RPMI7951 (cell line): ENCODE measurements at places on chromosomes 7 and 10.

GRCh38 chr7:41567731-41568114, 135.2 kb downstream of the INHBA start:
- DNase-seq, result peak; percentile 80

- no peak for DNase-seq
Observed at GRCh38 chr7:158047391-158048059, 540.1 kb downstream of the PTPRN2 start.

GRCh38 chr7:131219312-131220041, 108.2 kb upstream of the MKLN1 start:
- DNase-seq, result no peak

GRCh38 chr7:142248166-142249160, 9.4 kb downstream of the PRSS58 start:
- DNase-seq, result no peak

- DNase-seq, result no peak
Observed at GRCh38 chr10:95337423-95338160, 46.8 kb upstream of the PDLIM1 start.

- no peak for DNase-seq
Observed at GRCh38 chr7:109462171-109462570, 892.5 kb downstream of the DNAJB9 start.

DNA sequence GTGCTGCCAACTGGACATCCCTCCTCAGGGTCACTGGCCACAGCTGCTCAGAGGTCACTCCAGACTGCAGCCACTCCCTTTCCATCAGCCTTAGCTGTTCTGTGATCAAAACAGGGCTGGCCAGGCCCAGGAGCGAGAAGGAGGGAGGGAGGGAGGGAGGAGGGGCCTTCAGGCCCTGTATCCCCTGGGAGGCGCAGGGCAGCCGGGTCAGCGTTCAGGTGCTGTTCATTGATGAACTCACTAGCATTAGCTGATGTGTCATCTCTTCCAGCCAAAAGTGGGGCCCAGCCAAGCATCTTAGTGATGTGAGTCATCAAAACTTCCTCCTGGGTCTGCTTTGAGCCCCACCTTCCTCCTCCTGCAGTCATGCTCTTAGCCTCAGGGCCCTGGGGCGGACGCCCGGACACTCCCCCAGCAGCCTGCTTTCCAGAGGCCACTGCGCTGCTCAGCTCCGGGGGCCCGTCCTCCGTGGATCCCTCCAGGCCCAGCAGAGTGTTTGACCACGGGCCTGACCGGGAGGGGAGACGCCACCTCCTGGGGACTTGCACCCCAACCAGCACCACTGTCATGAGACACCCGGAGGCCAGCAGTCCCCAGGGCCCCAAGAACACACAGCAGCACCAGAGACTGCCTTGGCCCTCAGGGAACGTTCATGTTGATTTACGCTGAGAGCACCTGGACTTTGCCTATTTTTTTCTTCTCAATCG, 149.2 kb downstream of the PRKAG2 start:
- DNase-seq, result peak; percentile 99

DNA sequence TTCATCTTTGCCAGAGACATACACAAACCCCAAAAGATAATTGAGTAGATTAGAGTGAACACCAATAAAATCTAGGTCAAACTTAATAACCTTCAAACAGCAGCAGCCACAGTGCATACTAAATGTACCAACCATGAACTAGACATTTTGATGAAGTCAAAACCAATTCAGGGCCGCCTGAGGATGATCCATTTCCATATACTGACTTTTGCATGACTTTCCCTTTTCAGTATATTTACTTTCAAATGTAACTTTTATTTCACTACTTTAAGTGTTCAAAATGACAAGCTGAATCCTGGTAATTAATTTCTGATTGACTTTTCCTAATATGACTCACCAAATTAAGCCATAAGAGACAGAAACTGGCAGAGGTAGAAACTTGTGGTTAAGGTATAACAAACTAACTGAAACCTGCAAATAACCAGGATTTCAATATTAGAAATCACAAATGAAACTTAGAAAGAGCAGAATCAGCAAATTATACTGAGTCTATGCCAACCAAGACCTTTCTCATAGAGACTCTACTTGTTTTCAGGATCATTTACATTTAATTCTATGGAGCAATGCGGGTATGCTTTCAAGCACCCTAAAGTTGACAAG, 171.9 kb upstream of the LRRN3 start:
- no peak for DNase-seq

- DNase-seq, result no peak
Observed at GRCh38 chr10:71550628-71551027, 153.9 kb downstream of the CDH23 start.

DNA sequence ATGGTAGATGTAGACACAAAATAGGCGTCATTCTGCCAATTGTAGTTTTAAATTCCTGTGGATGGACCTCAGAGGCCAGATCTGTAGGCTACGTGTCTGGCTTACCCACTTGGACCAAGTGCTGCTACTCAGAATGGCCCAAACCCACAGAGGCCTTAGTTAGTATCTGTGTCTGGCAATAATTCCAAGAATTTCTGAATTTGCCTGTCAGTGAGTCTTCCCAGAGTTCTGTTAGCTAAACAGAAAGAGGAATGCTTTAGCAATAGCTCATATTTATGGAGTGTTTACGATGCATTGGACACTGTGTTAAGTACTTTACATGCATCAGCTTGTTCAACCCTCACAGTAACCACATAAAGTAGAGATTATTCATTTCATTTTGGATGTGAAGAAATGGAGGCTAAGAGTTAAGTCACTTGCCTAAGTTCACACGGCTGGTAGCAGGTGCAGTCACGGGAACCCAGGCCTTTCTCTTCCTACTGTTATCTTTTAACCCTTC, 231.8 kb downstream of the PTEN start:
- no peak for DNase-seq

- DNase-seq, result no peak
Observed at GRCh38 chr7:113292105-113292504, 173.8 kb upstream of the SMIM30 start.

DNA sequence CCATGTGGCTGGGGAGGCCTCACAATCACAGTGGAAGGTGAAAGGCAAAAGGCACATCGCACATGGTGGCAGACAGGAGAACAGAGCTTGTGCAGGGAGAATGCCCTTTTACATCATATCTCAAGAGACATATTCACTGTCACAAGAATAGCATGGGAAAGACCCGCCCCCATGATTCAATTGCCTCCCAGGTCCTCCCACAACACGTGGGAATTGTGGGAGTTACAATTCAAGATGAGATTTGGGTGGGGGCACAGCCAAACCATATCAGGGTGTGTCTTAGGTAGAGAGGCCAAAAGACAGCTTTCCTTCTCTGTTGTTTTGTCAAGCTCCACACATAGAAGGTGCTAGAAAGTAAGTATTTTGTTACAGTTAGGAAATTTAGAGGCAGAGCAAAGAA, 20.8 kb upstream of the SLC26A5 start:
- DNase-seq, result no peak

GRCh38 chr7:41544241-41544640, 158.6 kb downstream of the INHBA start:
- peak; percentile 76 for DNase-seq

DNA sequence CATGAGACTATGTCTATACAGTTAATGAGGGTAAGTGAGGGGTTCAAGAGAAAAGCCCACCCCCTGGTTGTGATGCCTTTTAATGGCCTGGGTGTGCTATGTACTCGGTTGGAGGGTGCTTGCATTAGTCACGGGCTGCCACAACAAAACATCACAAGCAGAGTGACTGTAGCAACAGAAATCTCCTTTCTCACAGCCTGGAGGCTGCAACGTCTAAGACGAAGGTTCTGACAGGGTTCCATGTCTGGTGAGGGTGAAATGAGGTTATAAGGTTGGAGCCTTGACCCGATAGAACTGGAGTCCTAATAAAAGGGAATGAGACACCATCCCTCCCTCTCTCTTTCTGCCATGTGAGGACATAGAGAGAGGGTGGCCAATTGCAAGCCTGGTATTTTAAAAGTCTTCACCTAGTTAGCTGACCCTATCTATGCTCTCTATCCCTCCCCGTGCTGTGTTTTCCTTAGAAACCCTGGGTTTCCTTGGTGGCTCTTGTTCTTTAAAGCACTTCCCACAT, 126.0 kb upstream of the GDF10 start:
- DNase-seq, result no peak

GRCh38 chr10:100520811-100521210, 1.1 kb upstream of the SEC31B start:
- DNase-seq, result no peak

GRCh38 chr10:22022257-22023032, 18.9 kb upstream of the DNAJC1 start:
- peak; percentile 31 for DNase-seq

GRCh38 chr10:105262666-105263065, 621.6 kb downstream of the SORCS3 start:
- DNase-seq, result no peak

- DNase-seq, result no peak
Observed at GRCh38 chr10:28561531-28561930, 28.6 kb downstream of the WAC start.

DNA sequence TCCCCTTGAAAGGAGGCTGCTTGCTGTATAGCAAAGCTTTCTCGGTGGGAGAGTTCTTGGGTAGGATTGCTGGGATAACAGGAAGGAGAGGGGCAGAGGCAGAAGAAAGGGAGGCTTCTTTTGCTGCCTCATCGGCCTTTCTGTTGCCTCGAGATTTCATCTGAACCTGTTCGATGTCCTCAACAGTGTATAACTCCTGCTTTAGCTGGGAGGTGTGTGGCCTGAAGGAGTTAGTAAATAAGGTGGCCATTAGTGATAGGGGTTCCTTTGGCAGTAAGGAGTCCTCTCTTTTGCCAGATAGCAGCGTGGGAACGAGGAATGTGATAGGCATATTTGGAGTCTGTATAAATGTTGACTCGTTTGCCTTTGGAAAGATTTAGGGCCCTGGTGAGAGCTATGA, 20.0 kb downstream of the SCIN start:
- DNase-seq, result no peak

DNA sequence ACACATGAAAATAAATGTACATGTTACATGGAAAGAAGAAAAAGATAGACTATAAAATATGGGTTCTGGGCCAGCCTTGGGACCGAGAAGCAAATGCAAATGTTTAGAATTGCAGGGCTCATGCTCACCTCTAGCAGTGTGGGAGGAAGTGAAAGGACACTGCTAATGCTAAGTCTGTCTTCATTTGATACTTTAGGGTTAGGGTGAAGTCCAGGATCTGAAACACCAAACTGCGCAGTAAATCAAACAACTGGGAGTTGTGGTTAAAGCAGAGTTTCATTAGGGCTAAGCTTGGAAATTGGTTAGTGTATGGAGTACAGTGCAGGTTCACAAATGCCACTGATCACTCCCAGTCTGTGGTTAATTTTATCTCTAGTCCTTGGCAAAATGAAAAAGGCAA, 73.2 kb upstream of the PDK4 start:
- DNase-seq, result no peak

DNA sequence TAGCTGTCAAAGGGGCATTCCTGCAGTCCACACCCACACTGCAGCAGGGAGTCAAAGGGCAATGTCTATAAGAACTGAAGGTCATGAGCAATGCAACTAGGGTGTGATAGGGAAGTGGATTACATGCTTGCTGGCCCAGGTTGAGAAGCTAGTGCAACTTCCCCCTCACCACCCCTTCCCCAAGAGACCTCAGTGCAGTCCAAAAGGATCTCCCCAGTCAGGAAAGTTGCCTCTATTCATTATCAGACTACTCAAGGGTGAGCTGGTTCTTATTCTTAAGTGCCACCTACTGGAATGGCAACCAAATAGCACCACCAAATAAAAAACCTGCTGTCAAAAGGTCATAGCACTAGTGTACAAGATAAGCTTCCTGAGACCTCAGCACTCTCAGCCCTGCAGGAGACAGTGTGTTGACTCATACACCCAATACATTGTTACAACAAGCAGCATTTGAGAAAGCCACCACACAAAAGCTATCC, 28.2 kb downstream of the MTERF1 start:
- DNase-seq, result peak; percentile 52

DNA sequence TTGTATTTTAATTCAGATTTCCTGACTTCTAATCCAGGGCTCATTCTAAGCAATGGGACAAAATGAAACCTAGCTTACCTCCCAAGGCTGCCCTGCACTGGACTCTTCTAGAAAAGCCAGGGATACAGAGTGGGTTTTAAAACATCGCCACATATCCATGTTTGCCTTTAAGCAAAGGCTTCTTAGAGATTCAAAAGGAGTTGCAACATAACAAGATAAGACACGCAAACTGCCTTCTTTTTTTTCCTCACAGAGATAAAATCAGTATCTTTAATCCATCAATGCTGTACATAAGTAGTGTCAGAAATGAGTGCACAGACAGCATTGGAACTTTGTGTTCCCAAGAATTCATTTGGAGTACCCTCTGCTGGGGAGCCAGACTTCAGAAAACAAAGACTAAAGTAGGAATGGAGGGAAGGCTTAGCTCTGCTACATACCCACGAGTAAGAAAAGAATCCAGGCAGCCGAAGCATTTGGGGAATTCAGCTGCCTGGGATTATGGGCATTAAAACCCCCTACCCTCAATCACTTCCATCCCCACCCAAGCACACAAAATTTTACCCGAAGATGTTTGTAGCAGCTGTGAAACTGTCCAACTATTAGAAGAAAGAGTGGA, 427.8 kb downstream of the ARL4A start:
- DNase-seq, result no peak

DNA sequence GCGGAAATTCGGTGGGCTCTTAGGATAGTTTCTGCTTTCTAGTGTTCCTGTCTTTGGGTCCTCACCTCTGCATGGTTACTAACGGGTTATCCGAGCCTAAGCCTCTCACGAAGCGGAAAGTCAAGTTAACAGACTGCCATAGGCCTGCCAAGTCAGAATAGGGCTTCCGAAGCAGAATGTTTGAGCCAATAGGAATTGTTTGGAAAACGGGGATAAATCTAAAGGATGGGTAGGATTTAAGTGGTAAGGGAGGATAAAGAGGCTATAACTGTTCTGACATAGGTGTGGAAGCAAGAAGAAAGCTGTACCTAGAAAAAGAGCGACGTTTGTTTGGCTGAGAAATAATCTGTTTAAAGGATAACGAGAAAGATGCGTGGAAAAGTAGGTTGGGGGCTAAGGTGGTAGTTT, 851 bp downstream of the TMEM254 start:
- no peak for DNase-seq
